ENCODE measurements at places on chromosomes 11 and 22.

GRCh38 chr22:47309476-47309875 lies 547.0 kb downstream of the TBC1D22A start:
- no peaks in the 10 kb centered on the region for H3K36me3 ChIP-seq
- no peak overlapping the region for H3K27ac ChIP-seq
- no peaks in the 10 kb centered on the region for H3K27me3 ChIP-seq
- DNase-seq, result no peak
- no peaks in the 10 kb centered on the region for H3K4me1 ChIP-seq

GRCh38 chr22:24181996-24182899 lies 961 bp downstream of the SUSD2 start:
- no peaks in the 10 kb centered on the region for H3K36me3 ChIP-seq
- H3K4me1 ChIP-seq, result no peaks in the 10 kb centered on the region
- H3K4me3 ChIP-seq, result no peak overlapping the region
- H3K27ac ChIP-seq, result no peak overlapping the region
- peak; percentile 70 for DNase-seq
- H3K27me3 ChIP-seq, result no peaks in the 10 kb centered on the region

DNA sequence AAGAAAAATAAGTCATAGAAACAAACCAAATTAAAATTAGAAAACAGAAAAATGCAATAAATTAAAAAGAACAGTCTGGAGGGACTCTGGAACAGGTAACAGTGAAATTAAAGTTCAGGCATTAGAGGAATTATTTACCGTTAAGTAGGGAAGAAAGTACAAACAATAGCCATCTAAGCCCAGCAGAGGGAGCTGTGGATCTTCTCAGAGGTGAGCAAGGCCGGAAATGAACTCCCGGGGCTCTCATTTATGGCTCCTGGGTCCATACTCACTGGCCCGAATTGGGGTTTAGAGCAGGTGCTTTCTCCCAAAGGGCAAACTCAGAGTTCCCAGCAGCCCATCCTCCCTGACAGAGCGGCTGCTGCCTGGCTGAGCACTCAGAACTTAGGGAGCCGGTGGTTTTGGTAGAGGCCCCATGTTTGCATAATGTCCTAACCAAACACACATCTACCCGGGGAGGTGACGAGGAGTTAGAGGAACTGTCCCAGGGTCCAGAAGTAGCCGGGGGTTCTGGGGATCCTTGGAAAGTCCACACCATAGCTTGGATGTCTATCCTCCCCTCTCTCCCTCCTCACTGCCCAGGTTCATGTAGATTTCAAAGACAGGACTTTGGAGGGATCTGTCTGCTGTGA lies 87.8 kb upstream of the VPREB1 start:
- no peak overlapping the region for H3K4me3 ChIP-seq
- peaks cover 73% of the 10 kb centered on the region for H3K27me3 ChIP-seq
- no peaks in the 10 kb centered on the region for H3K36me3 ChIP-seq
- DNase-seq, result peak; percentile 86

DNA sequence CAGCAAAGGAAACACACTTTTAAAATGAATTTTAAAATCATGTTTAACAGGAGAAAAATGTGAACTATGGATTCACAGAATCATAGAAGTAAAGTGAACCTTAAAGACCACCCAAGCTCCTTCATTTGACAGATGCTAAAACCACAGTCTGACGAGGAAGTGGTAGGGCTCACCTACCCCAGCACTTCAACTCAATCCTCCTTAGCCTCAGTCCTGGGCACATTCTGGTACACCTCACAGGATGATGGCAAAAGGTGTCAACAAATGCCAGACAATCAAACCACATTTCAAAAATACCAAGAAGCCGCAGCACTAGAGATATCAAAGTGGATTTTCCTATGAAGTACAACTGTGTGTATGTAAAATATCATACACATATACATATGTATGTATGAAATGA lies 43.1 kb downstream of the PITPNB start:
- H3K4me1 ChIP-seq, result no peaks in the 10 kb centered on the region
- H3K4me3 ChIP-seq, result no peak overlapping the region
- peak overlapping the region; percentile 87 for H3K27ac ChIP-seq
- DNase-seq, result no peak
- H3K36me3 ChIP-seq, result peaks cover 39% of the 10 kb centered on the region

DNA sequence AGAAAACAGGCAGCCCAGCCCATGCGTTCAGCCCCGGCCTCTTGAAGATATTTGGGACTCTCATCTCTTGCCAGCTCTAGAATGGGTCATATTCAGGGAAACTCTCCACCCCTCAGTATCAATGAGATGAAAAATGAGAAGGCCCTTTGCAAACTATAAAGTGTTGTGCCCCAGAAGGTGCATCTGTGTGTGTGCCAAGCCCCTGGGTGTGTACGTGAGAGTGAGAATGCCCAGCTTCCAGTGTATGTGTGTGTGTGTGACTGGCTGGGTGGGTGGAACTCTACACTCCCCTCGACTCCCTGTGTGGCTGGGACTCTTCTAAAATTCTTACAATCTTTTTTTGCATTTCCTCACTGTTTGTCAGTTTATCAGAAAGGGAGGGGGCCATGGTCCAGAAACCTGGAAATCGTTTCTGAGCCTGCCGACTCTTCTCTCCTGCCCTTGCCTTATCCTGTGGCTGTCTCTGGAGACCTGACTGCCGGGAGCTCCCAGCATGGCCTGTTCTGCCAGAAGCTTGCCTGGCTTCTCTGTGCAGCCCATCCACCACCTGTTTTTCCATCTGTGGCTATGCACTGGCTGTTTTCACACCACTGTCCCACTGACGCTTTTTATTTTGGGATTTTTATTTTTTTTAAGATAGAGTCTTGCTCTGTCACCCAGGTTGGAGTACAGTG lies 1.2 kb downstream of the P2RY6 start:
- no peaks in the 10 kb centered on the region for H3K36me3 ChIP-seq
- DNase-seq, result peak; percentile 40
- H3K27me3 ChIP-seq, result no peaks in the 10 kb centered on the region

DNA sequence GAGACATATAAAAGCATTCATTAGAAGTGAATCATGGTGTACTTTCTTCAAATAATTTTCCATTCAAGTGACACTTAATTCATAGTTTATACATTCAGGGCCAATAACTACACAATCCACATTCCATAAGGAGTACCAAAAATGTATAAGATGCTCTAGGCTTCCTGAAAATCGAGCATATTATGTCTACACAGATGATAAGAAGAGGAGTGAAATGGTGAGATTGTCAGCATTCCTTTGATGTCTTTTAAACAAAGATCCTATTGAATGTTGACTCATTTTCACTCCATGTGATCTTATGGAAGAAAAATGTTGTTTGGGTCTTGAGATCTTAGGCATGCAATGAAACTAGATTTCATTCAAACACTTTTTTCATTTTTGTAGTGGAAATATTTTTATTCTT lies 843.2 kb downstream of the KCNA4 start:
- no peak overlapping the region for H3K27ac ChIP-seq
- H3K27me3 ChIP-seq, result no peaks in the 10 kb centered on the region
- no peaks in the 10 kb centered on the region for H3K36me3 ChIP-seq
- no peak for DNase-seq

GRCh38 chr11:18722293-18722637 lies 3.7 kb downstream of the IGSF22 start:
- H3K27me3 ChIP-seq, result peaks cover 20% of the 10 kb centered on the region
- no peak for DNase-seq
- H3K4me3 ChIP-seq, result peak overlapping the region; percentile 87
- H3K27ac ChIP-seq, result no peak overlapping the region
- no peaks in the 10 kb centered on the region for H3K36me3 ChIP-seq

DNA sequence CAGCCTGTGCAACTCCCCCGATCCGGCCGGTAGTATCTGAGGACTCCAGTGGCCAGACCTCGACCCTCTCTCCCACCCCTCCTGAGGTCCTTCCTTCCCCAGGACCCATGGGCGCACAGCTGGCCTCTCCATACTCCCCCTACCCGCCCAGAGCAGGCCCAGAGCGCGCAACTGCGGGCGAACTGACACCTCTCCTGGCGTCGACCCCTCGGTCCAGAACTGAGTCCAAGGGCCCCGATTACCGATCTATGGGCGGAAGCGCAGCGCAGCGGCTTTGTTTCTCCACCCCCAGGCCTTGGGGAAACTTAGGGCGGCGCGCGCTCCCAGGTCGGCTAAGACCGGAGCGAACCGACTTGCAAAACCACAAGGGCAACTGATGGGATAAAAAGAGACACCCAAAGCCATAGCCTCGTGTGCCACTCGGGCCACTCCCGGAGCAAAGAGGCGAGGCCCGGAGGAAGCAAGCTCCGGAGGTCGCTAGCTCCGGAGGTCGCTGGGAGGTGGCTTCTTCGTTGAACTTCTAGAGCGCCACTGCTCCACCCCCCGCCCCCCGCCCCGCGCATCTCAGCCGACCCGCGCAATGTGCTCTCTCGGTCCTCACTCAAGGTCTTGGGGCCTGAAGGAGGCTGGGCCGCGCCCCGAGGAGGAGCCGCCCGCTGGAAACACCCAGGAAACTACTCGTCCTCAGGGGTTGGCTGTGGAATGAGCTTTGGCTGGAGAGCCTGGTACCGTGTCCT lies 9.8 kb upstream of the ALX4 start:
- DNase-seq, result peak; percentile 77
- H3K27ac ChIP-seq, result no peak overlapping the region
- no peaks in the 10 kb centered on the region for H3K36me3 ChIP-seq
- no peaks in the 10 kb centered on the region for H3K4me1 ChIP-seq

DNA sequence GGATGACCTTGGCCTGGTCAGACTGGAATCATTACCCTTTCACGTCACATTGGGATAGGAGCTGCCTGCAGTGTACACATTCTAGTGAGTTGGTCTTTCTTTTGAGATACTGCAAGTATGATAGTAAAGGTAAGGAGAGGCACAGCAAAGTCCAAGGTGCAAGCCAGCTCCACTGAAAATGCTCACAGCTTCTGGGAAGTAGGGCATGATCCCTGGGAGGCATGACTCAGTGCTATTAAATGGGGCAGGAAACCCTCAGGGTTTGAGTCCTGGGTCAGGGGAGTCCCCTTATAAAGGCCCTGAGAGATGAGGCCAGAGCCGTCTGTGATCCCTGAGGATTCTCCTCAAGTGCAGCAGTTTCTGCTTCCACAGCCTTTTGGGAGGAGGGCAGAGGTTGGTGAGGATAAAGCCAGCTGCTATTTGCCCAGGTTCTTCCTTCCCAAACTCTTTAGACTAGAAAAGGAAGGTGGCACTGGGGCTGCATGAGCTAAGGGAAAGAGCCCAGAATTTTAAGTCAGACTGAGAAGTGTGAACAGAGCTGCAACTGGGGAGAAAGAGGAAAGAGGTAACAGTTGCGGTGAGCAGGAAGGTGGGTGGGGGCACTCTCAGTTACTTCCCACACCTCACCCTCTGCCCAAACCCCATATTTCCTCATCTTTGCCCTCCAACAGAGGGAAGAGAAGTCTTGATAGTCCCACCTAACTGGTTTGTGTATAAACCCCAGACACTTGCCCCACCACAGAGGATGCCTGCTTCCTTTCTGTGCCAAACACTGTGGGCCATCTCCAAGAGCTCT lies 14.4 kb upstream of the OR52K1 start:
- H3K27ac ChIP-seq, result no peak overlapping the region
- DNase-seq, result no peak
- no peaks in the 10 kb centered on the region for H3K27me3 ChIP-seq
- H3K4me3 ChIP-seq, result no peak overlapping the region
- no peaks in the 10 kb centered on the region for H3K4me1 ChIP-seq

- no peaks in the 10 kb centered on the region for H3K27me3 ChIP-seq
- no peak for DNase-seq
- H3K4me1 ChIP-seq, result no peaks in the 10 kb centered on the region
- H3K4me3 ChIP-seq, result no peak overlapping the region
Measured at GRCh38 chr11:98107736-98108135, 913.0 kb upstream of the CNTN5 start.

DNA sequence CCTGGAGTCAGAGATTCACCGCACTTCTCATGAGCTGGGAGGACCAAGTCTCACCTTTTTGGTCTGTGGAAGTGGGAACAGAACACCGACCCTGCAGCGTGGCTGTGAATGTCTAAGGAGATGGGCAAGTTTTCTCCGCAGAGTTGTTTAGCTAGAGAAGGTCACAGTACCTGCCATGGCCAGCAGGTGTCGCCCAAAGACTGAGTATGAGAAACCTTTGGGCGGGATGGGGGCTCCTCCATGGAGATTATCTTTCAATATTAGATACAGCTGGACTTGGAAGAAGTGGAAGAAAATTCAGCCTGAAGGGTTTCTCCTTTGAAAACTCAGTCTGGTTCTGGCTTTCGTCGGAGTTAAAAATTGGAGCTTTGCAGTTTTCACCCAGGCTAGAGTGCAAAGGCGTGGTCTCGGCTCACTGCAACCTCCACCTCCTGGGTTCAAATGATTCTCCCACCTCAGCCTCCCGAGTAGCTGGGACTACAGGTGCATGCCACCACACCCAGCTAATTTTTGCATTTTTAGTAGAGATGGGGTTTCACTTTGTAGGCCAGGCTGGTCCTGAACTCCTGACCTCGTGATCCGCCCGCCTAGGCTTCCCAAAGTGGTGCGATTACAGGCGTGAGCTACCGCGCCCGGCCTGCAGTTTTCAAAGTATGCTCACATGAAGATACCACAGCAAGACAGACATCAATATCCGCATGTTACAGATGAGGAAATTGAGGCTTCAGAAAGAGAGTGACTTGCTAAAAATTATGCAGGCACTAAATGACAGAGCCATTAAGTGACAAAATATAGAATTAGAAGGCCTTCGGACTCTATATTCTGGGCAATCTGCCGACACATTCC lies 10.7 kb upstream of the DSCAML1 start:
- no peak overlapping the region for H3K4me3 ChIP-seq
- peaks cover 9% of the 10 kb centered on the region for H3K27me3 ChIP-seq
- H3K27ac ChIP-seq, result no peak overlapping the region
- DNase-seq, result peak; percentile 92

- DNase-seq, result no peak
- no peaks in the 10 kb centered on the region for H3K4me1 ChIP-seq
- no peaks in the 10 kb centered on the region for H3K27me3 ChIP-seq
- no peak overlapping the region for H3K4me3 ChIP-seq
- no peak overlapping the region for H3K27ac ChIP-seq
Measured at GRCh38 chr11:109853156-109853776, 239.9 kb upstream of the ZC3H12C start.

DNA sequence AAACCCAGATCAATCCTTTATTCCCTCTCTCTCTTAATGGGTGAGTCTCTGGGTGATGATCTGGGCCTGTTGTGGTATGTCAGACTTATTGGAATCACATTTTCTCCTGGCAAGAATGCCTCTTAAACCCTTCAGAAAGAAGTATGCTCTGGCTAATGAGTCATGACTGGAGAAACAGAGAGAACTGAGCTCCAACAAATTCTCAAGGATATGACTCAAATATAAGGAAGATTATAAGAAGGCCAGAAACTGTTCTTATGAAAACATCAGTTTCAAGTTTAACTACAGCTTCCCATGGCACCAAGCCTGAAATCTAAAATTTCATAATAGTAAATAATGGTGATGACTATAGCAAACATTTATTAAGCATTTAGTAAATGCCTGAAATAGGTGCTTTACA lies 83.9 kb downstream of the OR5AK2 start:
- no peak for DNase-seq
- H3K27me3 ChIP-seq, result no peaks in the 10 kb centered on the region
- no peaks in the 10 kb centered on the region for H3K4me1 ChIP-seq
- H3K4me3 ChIP-seq, result peak overlapping the region; percentile 2
- no peaks in the 10 kb centered on the region for H3K36me3 ChIP-seq
- H3K27ac ChIP-seq, result no peak overlapping the region

- H3K27ac ChIP-seq, result no peak overlapping the region
- peaks cover 9% of the 10 kb centered on the region for H3K27me3 ChIP-seq
- no peaks in the 10 kb centered on the region for H3K4me1 ChIP-seq
- H3K36me3 ChIP-seq, result no peaks in the 10 kb centered on the region
Measured at GRCh38 chr11:65742353-65742752, 21.8 kb upstream of the RNASEH2C start.
